ENCODE measurements at places on chromosomes 4 and X.

- DNase-seq, result no peak
Measured at GRCh38 chrX:104968241-104968640, 252.3 kb downstream of the TEX13A start.

GRCh38 chr4:110663738-110664444 is 41.0 kb upstream of the PITX2 start:
- no peak for DNase-seq

DNA sequence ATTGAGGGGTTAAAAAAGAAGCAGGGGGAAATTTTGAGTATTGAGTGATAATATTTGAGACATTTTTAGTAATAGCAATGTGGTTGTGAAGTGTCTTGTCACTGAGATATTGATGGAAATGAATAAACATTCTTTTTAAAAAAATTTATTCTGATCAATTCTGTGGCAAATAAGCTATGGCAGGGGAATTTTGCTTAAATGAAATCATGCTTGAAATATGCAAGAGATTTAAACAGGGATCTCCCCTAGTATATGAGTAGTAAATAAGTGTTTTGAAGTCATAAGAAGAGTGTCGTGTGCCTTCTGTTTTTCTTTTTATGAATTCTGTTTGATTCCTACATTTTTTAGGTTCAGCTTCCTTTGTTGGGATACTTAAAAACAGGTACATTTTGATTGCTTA is 23.2 kb downstream of the IL15 start:
- DNase-seq, result no peak

- DNase-seq, result no peak
Measured at GRCh38 chr4:5142726-5143125, 91.4 kb downstream of the STK32B start.

GRCh38 chr4:85114526-85114925 is 148.0 kb upstream of the WDFY3 start:
- DNase-seq, result no peak

DNA sequence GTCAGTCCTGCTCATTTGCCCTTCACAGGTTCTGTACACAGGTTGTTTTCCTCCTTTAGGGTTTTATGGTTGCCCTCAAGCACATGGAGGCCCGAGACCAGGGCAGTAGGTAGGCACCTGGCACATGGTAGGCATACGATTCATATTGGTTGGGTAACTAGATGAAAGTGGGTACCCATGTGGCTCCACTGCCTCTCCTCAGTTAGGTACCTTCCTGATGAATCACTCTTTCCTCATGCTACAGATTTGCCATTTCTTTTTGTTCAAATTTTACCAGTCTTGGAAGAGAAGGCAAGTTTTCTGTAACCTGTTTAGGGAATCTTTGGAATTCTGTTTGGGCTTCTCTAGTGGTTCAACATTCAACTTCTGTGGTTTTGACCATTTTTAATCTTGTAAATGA is 121.3 kb downstream of the FHIP1A start:
- no peak for DNase-seq

GRCh38 chr4:158609116-158609515 is 62.6 kb downstream of the C4orf46 start:
- no peak for DNase-seq

DNA sequence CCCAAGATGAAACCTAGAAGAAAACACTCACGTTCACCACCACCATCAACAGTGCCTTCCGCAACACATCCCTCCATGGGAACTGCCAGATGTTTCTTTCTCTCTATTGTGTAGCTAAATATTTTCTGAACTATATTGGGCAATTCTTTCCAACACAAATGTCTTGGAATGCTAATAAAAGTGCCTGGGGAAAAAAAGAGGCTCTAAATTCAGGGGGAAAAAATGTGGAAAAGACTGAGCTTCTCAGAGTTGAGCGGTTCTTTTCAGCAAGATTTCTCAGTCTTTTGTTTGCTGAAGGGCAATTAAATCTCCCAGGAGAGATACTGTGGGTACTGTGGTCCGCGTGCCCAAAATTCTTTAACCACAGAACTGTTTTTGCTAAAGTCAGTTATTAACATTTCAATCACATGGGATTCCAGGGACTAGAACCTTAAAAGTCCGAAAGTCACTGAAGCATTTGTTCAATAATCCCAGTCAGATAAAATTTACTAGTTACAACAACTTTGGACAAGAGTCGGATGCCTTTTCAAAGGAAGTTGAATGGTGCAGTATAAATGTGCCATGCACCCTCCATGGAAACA is 51.9 kb upstream of the DHRSX start:
- DNase-seq, result no peak

- DNase-seq, result no peak
Measured at GRCh38 chrX:23879380-23880090, 28.2 kb downstream of the APOO start.

GRCh38 chrX:97234471-97235081 is 350.9 kb downstream of the RPA4 start:
- DNase-seq, result no peak

DNA sequence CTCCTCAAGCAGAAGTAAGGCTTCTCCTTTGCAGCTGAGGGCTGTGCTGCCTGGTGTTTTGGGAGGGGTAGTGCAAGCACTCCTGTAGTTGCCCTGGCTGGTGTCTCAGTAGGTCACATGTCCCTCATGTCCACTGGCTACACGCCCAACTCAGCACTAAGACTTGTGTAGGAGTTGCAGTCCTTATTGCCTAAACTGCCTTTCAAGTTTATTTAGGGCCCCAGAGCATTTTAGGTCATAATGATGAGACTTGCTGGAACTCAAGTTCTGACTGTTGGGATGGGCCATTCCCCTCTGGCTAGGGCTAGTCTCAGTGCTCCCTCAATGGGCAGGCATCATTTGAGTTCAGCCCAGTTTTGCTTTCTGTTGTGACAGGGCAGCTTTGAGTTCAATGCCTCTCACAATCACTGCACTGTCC is 44.1 kb downstream of the PPM1K start:
- no peak for DNase-seq

GRCh38 chr4:113773756-113774155 is 12.2 kb upstream of the CAMK2D start:
- no peak for DNase-seq

- no peak for DNase-seq
Measured at GRCh38 chr4:163598028-163598427, 103.5 kb downstream of the TMA16 start.

DNA sequence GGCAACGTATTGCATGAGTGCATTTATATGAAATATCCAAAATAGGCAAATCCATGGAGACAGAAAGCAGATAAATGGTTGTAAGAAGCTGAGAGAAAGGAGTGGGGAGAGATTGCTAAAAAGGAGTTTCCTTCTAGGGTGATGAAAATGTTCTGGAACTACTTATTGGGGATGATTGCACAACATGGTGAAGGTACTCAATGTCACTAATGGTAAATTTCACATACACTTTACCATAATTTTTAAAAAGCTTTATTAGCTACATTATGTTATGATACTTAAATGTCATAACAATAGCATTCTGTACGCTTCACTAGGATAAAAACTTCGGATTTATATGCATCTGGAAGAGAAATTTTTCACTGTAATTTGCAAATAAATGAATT is 56.7 kb upstream of the WDR19 start:
- no peak for DNase-seq

GRCh38 chrX:46208225-46208854 is 336.9 kb downstream of the ZNF674 start:
- DNase-seq, result no peak

DNA sequence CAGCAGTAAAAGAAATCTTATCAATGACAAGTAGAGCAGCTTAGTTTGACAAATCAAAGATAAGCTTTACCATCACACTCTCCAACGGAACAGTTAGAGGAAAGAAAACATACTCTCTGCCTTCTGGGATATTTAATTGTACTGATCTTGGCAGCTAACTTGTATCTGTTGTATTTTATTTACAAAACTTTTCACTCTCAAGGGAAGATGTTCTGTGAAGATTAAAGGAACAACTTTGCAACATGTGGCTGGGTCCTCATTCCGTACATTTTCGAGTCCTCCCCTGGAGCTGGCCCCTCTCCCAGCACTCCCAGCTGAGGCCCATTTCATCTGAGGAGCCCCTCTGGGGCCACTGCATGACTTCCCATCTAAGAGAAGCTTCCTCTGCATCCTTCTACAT is 74.4 kb downstream of the RPS3A start:
- no peak for DNase-seq

DNA sequence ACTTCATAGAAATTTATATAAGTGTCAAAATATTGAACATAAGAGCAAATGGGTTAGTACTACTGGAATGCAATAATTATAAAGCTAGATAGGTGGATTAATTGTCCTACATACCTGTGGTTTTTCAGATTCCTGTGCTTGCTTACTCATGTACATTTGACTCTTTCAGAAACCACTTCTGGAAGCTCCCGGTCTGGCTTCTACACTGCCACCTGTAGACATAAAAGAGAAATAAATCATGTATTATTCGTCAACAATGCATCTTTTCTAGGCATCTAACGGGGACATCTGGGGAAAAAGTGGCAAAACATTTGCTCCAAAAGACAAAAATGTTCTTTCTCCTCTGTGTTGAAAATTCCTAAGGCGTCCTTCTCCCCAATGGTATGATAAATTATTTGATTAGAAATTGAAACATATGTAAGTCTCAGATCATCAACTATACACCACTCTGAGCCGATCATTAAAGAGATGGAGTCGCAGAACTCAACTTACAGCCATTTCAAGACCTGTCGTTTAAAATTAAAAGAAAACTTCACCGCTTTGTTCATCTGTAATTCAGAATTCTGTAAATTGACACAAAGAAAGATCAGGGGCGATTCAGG is 648.7 kb upstream of the DIPK2B start:
- DNase-seq, result no peak

GRCh38 chr4:130563185-130563888 is 1467.4 kb downstream of the C4orf33 start:
- DNase-seq, result no peak

DNA sequence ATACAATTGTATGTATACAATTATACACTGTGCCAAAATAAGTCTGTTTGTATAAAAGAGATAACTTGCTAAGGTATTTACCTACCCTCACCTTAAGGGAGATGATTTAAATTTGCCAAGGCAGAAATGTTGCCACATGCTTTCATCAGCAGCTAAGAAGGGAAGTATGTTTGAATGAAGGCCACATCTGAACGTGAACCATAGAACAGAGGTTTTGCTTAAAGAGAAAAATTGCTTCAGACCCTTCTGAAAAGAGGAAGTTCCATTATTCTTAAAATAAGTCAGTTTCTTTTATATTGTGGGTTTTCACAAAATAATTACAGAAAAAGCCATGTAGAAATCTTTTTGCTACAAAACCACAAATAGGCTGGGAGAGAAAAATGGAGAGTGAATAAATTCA is 621.5 kb upstream of the HTR2C start:
- no peak for DNase-seq

GRCh38 chr4:146310319-146311021 is 96.1 kb downstream of the REELD1 start:
- no peak for DNase-seq

- DNase-seq, result no peak
Measured at GRCh38 chrX:24646006-24646405, 1.1 kb downstream of the PCYT1B start.

GRCh38 chr4:96063639-96064038 is 223.7 kb downstream of the PDHA2 start:
- DNase-seq, result no peak

GRCh38 chrX:51899741-51900140 is 6.3 kb downstream of the MAGED1 start:
- DNase-seq, result no peak

DNA sequence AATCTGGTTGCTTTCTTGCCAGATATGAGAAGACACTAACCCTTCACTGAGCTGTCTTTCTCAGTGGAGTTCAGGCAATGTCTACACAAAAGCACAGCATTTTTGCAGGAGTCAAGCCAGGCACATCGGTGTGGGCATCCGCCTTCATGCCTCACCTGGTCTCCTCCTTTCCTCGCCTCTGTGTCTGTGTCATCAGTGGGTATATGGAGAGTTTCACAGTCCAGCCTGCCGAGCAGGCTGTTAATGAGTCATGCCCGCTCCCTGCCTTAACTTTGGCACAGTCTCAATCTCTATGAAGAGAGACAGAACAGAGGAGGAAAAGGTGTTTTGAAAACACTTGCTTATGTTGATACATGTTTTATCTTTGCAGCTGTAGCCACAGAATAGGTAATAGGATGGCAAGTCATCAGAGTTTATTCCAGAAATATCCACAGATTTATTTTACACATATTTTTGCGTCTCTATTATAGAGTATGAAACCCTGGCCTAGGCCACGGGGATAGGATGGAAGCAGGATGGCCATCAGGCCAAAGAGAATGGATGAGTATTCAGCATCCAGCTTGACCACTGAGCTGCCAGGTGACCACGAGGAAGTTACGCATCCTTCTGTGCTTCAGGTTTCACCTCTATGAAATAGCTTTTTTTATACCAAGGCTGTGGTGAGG is 32.8 kb upstream of the MAML3 start:
- no peak for DNase-seq

- DNase-seq, result no peak
Measured at GRCh38 chr4:69025191-69025998, 70.9 kb upstream of the UGT2B7 start.

GRCh38 chr4:41200486-41201017 is 13.8 kb downstream of the APBB2 start:
- no peak for DNase-seq

- DNase-seq, result no peak
Measured at GRCh38 chr4:82893942-82894341, 3.0 kb upstream of the SEC31A start.

DNA sequence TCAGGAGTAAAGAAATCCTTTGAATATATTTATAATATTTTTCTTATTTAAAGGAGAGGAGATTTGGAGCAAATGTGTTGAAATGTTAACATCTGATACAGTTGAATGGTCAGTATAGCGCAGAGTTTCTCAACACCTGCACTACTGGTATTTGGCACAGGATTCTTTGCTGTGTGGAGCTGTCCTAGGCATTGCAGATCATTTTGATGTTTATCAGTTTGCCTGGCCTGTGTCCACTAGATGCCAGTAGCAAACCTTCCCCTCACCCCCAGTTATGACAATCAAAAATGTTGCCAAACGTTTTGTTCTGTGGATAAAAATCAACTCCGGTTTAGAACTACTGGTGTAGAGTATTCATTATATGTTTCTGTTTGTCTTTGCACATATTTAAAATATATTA is 765.3 kb upstream of the SLIT2 start:
- no peak for DNase-seq

DNA sequence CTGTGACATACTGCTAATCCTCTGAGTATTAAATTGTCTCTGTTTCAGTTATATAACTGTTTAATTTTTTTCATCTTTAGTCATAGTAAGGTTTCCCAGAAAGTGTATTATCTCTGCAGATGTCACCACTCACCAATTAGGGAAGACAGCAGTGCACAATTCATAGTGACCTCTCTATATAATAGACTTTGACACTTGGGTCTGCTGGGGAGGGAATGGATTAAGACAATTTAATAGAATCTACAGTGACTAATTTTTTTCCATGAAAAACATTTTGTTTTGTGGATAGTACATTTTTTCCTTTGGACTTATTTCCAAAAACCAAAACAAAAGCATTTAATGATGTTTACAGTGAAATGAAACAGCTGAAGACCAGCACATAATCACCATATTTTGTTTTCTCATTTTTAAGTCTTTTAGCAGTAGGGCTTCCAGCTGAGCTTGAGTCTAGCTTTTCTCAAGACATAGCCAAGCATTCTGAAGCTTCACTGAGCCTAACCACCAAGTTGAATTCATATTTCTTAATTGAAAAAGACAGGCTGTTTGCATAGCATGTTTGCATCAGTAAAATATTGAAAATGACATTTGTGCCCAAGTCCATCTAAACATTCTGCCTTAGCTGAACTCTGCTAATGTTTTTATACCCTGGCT is 69.5 kb downstream of the PCDH19 start:
- DNase-seq, result no peak

All from stimulated activated CD8-positive, alpha-beta memory T cell treated with anti-CD3 and anti-CD28 coated beads, Interleukin-4, amount 100 ng/mL, for 24 hours (primary cell).